ENCODE measurements at places on chromosomes 5 and 9. TPM values are rescaled to one million over a fixed set of nuclear protein-coding genes. Genes with fewer than 3 reads are reported as not detected.

DNA sequence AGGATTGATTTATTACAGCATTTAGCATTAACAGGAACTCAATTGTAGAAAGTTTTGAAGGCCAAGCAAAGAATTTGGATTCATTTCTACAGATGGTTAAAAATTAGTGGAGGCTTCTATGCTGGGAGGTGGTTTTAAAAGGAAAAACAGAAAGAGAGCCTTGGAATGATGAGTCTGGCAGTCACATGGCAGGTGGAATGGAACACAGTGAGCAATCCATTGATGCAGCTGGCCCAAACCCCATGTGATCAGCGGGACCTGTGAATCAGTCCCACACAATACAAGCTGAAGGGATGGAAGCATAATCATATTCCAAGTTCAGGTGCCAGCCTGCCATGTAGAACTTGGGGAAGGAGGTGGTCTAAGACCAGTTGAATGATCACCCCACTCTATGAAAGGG, 147.9 kb downstream of the PIP5K1B start:
- H3K4me3 ChIP-seq: no peak overlapping the region
- H3K27ac ChIP-seq: no peak overlapping the region
- no peaks in the 10 kb centered on the region for H3K4me1 ChIP-seq
- no peak for DNase-seq

DNA sequence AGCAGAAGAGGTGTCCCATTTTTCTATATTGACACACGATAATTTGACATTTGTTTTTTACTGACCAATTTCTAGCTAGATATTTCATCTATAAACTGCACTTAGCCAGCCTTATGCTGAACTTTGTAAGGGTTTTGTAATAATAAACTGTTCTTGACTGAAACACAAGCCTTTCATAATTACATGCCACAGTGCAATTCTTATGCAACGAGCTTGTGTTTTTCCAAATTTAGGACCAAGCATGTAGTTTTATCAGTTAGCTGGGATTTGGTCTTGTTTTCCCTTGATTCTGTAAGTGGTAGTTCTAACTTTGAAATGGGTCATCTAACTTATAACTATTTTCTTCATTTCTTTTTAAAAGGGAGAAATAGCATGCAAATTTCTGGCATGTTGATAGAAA, 1.3 kb upstream of the LURAP1L start:
- H3K36me3 ChIP-seq: no peaks in the 10 kb centered on the region
- DNase-seq: no peak
- H3K4me3 ChIP-seq: no peak overlapping the region
- no peak overlapping the region for H3K27ac ChIP-seq

DNA sequence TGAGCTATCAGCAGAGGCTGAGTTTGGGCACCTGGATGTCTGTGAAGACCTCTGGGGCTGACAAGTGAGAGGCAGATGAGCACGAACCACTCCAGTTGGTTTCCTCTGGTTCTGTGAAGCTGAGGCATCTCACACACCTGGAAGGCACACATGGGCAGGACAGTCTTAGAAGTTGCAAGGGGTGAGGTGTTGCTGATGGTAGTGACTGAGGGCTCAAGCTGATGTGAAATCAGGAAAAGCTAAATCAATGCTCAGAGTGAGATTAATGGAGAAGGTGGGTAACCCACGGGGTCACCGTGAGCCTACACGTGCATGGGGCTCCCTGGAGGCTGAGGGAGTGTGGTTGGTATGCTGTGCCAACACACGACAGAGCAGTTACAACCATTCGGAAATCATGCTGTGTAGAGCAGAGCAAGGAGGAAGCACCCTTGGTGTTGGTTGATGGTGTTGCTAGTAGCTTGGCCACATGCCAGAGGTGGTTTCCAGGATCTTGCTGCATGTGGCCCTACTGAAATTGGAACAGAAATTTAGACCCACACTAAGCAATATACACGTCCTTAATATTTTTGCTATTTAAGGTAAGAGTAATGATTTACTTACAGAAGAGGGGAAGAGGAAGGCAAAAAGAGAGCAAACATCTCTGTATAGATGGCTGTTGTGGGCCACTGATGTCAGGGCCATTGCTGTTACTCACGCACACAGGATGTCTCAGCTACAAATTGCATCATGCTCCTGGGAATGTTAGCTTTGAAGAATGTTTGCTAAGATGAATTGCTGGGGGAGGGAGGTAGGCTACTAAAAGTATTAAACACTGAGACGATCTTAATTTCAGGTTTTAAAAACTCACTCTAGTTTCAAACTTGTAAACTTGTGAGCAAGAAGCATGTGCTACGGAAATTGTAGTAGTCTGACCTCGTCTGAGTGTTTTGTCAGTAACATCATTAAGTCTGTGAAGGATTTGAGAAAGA, 170.5 kb downstream of the ARHGEF28 start:
- no peaks in the 10 kb centered on the region for H3K36me3 ChIP-seq
- DNase-seq: no peak
- peaks cover 2% of the 10 kb centered on the region for H3K27me3 ChIP-seq
- no peak overlapping the region for H3K4me3 ChIP-seq
- no peak overlapping the region for H3K27ac ChIP-seq

GRCh38 chr9:108671176-108671575, 184.6 kb downstream of the ACTL7B start:
- H3K4me1 ChIP-seq: no peaks in the 10 kb centered on the region
- H3K36me3 ChIP-seq: no peaks in the 10 kb centered on the region

DNA sequence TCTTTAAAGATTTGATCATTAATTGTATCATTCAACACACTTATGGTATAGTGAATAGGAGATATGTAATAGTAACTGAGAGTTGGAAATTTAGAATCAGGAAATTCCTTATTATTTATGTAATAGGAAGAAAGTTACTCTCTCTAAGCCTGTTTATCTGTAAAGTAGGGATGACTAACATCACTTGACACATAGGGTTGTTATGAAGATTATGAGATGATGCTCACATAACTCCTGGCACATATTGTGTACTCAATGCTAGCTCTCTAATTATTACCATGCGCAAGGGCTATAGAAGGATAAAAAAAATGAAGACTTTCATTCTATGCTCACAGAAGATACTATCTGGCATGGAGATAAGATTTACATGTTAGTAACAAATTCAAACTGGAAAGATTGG, 149.9 kb downstream of the ISOC1 start:
- DNase-seq: no peak
- no peaks in the 10 kb centered on the region for H3K4me1 ChIP-seq
- no peaks in the 10 kb centered on the region for H3K36me3 ChIP-seq
- no peak overlapping the region for H3K4me3 ChIP-seq

- peaks cover 14% of the 10 kb centered on the region for H3K4me1 ChIP-seq
- no peaks in the 10 kb centered on the region for H3K27me3 ChIP-seq
- no peak for DNase-seq
- no peak overlapping the region for H3K4me3 ChIP-seq
- H3K36me3 ChIP-seq: peaks cover 7% of the 10 kb centered on the region
Observed at GRCh38 chr9:36424289-36425055, 24.4 kb upstream of the RNF38 start.

DNA sequence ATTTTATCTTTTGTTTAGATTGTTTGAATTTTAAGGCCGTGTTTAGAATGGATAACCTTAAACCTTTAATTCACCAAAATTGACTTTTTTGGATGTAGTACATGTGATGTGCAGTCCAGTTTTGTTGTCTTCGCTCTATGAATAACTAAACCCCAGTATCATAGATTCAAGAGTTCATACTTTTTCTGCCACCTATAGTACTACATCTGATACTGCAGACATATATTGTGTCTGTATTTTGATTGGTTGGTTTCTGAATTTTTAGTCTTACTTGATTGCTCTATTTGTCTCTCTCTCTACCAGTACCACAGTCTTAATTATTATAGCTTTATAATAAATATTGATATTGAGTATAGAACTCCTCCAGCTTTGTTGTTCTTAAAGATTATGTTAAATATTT, 58.1 kb downstream of the PPIP5K2 start:
- no peaks in the 10 kb centered on the region for H3K27me3 ChIP-seq
- no peaks in the 10 kb centered on the region for H3K4me1 ChIP-seq
- DNase-seq: no peak
- peaks cover 5% of the 10 kb centered on the region for H3K36me3 ChIP-seq

DNA sequence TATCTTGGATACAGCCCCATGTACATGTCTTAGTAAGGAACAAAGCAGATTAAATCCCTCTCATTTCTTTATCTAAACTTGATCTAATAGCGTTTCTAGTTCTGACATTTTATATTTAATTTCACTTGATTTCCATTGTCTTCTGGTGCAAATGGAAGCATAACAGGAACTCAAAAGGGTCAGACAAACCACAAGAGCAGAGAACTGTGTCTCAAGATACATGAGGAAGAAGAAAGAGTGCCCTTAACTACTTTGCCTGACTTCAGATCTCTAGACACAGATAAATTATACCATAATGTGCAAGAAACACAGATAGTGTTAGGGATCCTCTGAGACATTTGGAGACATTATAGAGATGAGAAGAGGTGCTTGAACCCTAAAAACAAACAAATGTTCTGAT, 20.7 kb upstream of the STX17 start:
- H3K4me1 ChIP-seq: no peaks in the 10 kb centered on the region
- H3K27ac ChIP-seq: no peak overlapping the region
- no peaks in the 10 kb centered on the region for H3K27me3 ChIP-seq

GRCh38 chr5:135632798-135633197, 54.0 kb upstream of the CXCL14 start:
- H3K4me1 ChIP-seq: no peaks in the 10 kb centered on the region
- H3K27ac ChIP-seq: no peak overlapping the region
- H3K4me3 ChIP-seq: no peak overlapping the region
- no peaks in the 10 kb centered on the region for H3K36me3 ChIP-seq
- H3K27me3 ChIP-seq: peaks cover 2% of the 10 kb centered on the region

- peaks cover 21% of the 10 kb centered on the region for H3K4me1 ChIP-seq
- peaks cover 11% of the 10 kb centered on the region for H3K27me3 ChIP-seq
- peak overlapping the region; percentile 96 for H3K4me3 ChIP-seq
- peak; percentile 47 for DNase-seq
- H3K27ac ChIP-seq: peak overlapping the region; percentile 82
Observed at GRCh38 chr9:100427366-100428263, 672 bp downstream of the MSANTD3 start.

DNA sequence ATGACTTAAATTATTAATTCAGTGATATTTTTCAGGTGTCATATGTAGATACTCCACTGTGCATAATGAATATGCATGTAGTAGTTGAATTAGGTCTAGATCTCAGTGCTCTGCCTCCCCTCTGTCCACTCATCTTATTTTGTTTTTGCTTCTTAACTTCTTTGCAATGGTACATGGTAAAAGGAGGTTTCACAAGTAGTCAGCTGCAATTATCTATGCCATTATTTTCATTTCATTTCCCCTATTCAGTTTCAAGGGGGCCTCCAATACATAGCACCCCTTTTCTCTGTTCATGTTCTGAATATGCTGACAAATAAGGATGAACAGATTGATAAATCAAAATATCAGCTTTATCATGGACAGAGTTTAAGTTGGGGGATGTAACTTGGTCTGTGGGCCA, 511.6 kb upstream of the ZNF608 start:
- peaks cover 5% of the 10 kb centered on the region for H3K36me3 ChIP-seq
- peaks cover 2% of the 10 kb centered on the region for H3K27me3 ChIP-seq
- H3K27ac ChIP-seq: no peak overlapping the region
- DNase-seq: no peak

DNA sequence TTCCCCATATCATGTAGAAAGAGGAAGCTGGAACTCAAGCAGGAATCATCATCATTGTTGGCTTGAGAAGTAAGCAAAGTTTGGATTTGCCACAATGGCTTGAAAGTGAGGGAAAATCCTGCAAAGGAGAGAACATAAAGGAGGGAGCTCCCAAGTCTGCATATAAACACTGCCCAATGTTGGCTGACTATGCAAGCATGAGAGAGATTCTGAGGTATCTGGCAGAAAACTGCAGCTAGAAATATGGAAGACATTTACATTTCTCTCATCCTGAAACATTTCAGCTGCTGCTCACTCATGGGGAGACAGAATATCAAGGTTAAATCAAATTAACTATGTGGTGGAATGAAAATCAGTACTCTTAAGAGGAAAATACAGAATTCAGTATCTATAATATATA, 415.6 kb upstream of the TNC start:
- no peak overlapping the region for H3K4me3 ChIP-seq
- no peaks in the 10 kb centered on the region for H3K27me3 ChIP-seq
- no peaks in the 10 kb centered on the region for H3K4me1 ChIP-seq
- H3K27ac ChIP-seq: no peak overlapping the region

- no peaks in the 10 kb centered on the region for H3K4me1 ChIP-seq
- no peak for DNase-seq
- H3K27ac ChIP-seq: no peak overlapping the region
- H3K4me3 ChIP-seq: no peak overlapping the region
Observed at GRCh38 chr5:132500244-132500930, 9.8 kb upstream of the IRF1 start.

DNA sequence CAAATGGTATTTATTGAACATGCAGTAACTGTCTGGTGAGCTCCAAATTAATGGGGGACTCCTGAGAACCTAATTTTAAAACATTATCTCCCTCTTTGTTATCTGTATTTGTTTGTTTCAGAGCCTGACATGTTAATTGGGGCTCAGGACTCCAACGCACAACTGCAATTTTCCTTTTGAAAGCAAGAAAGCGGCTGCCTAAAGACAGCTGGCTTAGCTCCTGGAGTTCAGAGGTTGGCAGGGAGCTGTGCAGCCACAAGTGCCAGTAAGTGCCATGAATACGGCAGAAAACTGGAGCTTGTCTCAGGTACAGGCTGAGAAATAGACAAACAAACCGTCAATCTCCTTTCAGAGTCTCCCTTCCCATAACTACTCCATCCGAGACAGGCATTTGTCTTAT, 80.9 kb downstream of the PPP2R2B start:
- DNase-seq: no peak
- H3K36me3 ChIP-seq: no peaks in the 10 kb centered on the region
- H3K4me3 ChIP-seq: no peak overlapping the region
- no peaks in the 10 kb centered on the region for H3K4me1 ChIP-seq
- H3K27ac ChIP-seq: no peak overlapping the region

- H3K36me3 ChIP-seq: peaks cover 4% of the 10 kb centered on the region
- no peak overlapping the region for H3K27ac ChIP-seq
- no peak for DNase-seq
- H3K4me3 ChIP-seq: no peak overlapping the region
- peaks cover 9% of the 10 kb centered on the region for H3K27me3 ChIP-seq
- peaks cover 22% of the 10 kb centered on the region for H3K4me1 ChIP-seq
Observed at GRCh38 chr9:78396087-78396486, 99.2 kb downstream of the PSAT1 start.

- H3K36me3 ChIP-seq: no peaks in the 10 kb centered on the region
- no peak for DNase-seq
- H3K4me1 ChIP-seq: peaks cover 4% of the 10 kb centered on the region
- no peak overlapping the region for H3K27ac ChIP-seq
- H3K27me3 ChIP-seq: no peaks in the 10 kb centered on the region
Observed at GRCh38 chr5:38285226-38285625, 26.9 kb downstream of the EGFLAM start.

CCNJL gene
- 65.0 TPM for total RNA-seq

DTWD2 gene
- total RNA-seq: 2.7 TPM

ANXA1 gene
- 43.3 TPM for total RNA-seq

MCTP1 gene
- total RNA-seq: 2.2 TPM

RGS7BP gene
- 0.23 TPM for total RNA-seq

LRRC14B gene
- total RNA-seq: not detected

LHX6 gene
- total RNA-seq: 6.0 TPM

FYB1 gene
- 0.31 TPM for total RNA-seq

TAF11L6 gene
- not detected for total RNA-seq

Data from endothelial cell (in vitro differentiated cells).